Spleen (tissue), 13 donors: ENCODE measurements at places on chromosomes 5 and 9.

- no peak for DNase-seq
Measured at GRCh38 chr5:78927657-78928282, 57.3 kb downstream of the ARSB start.

DNA sequence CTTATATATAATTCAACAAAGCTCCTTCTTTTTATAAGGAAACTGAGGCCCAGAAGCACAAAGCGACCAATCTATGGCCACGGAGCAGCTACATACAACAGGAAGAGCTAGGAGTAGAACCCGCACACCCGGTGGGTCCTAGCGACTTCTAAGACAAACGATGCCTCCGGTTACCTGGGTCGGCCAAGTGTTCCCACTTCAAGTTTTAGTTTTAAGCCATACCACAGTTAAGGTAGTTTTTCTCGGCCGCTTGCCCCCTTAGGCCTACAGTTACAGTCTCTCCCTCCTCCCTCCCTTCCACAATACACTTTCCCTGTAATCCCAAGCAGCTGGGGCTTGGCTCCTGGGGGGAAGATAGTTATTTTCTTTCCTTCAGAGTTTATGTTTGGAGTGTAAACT, 533 bp downstream of the SREK1IP1 start:
- DNase-seq = peak; percentile 70

DNA sequence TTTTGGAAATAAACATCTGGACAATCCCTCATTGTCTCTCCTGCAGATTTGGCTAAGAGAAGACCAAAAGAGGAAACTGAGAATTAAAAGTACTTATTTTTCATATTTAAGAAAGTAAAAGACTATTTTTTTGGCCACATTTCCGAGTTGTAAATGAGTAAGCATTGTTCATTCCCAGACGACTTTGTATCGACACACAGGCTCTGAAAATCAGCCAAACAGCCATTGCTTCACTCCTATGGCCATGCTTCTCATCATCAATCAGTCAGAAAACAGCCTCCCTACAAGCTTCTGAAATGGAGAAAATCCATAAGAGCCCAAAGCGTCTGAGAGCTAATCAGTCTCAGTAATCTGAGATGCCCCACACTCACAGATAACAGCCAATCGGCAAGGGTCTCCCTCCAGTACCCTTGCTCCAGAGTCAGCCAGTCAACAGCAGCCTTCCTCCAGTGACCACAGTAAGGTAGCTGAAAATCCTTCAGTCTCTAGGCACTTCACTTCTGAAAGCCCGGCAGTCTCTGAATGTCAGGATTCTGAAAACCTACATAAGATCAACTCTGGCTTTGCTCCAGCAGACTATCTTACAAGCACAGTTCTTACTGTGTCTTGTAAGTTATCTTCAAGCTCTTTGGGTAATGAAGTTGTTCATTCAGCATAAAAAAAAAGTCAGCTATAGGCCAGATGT, 30.9 kb downstream of the CDO1 start:
- no peak for DNase-seq

- DNase-seq = no peak
Measured at GRCh38 chr5:135543485-135544304, 7.9 kb upstream of the NEUROG1 start.

GRCh38 chr5:88394536-88395175, 126.0 kb upstream of the TMEM161B start:
- no peak for DNase-seq

DNA sequence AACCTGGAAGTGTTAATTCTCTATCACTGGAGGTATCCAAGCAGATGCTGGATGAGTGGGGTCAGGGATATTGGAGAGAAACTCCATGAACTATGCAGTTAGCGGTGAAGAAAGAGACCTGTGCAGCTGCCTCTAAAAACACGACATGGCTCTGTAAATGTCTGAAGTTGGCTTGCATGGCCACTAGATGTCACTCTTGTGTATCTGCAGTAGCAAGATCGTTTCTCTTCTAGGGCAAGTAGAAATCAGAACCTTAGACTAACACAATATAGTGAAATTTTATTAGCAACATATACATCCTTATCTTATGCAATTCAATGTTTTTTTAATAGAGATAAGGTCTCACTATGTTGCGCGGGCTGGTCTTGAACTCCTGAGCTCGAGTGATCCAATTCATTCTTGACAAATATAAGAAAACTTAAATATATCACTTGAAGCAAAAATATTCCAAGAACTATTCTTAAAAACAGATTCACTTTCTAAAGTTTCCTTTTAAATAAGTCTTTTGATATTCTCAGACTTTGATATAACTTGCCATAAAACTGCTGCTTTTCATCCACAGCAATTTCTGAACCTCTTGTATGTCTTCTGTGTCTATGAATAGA, 2.9 kb downstream of the OR2S2 start:
- DNase-seq = no peak

DNA sequence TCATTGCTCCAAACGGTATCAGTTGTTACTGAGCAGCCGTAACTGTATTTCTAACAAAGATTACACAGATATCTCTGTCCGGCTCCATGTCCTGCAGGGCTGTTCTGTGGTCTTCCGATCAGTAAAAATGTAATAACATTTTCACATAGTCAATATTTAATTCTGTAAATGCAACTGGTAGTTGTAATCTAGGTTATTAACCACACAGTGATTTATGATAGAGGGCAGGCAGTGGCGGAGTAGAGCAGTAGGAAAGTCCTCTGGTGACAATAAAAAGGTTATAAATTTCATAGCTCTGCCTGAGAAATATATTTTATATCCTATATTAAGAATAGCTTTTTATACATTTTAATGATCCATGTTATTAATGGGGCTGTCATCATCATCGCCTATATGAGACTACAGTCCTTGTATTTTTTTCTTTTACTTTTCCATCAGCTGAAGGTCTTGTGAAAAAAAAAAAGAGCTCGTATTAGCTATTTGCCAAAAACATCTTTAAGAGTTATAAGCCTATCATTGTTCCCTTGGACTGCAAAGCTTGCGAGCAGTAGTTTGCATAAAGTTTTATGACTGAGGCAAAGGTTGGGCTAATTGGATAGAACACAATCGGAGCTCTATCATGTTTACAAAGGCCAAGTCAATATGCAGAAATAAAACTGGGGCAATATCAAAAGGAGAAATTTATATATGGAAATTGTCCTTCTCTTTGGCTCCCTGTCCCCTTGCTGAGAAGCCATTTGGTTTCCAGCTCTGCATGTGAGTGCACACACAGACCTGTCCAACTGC, 648.0 kb downstream of the IRX1 start:
- DNase-seq = no peak

DNA sequence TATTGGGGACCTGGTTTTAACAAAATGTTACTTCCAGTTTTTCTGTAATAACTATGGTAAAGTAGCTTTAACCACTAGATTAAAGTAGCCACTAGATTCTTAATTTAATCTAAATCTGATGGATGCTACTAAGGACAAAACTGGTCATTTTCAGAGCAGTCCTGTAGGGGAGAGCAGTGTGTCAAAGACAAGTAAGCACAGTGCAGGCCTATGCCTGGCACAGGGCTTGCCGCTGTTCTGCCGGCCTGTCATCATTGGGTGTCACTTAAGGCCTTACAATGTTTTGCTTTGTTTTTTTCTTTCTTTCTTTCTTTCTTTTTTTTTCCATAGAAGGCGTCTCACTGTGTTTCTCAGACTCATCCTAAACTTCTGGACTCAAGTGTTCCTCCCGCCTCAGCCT, 53.0 kb upstream of the NXNL2 start:
- no peak for DNase-seq

DNA sequence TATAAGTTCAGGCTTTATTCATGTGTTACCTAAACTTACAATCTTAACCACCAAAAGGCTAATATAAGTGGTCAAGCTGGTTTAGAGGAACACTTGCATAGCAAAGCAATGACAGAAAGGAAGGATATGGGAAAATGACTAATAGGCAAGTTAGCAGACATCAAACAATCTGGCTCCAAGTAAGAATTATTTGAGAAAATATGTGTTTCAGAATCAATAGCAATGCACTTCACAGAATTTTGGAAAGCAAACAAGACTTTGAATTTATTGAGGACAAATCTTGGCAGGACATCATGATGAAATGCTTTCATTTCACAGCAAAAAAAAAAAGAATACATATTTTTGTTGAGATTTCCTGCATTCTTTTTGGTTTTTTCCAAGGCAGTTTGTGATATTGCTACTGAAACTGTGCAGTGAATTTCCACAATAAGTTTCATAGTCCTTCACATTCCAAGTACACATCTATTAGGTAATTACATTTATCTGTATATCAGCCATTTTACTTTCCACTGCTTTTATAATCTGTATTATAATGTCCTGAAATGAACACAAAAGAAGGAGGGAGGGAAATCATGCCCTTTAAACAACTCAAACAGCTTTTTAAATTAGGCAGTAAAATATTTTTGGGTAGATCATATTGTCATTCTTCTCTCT, 417.9 kb downstream of the NR2F1-AS1 start:
- no peak for DNase-seq

GRCh38 chr5:16025681-16026080, 153.9 kb downstream of the MARCHF11 start:
- no peak for DNase-seq

DNA sequence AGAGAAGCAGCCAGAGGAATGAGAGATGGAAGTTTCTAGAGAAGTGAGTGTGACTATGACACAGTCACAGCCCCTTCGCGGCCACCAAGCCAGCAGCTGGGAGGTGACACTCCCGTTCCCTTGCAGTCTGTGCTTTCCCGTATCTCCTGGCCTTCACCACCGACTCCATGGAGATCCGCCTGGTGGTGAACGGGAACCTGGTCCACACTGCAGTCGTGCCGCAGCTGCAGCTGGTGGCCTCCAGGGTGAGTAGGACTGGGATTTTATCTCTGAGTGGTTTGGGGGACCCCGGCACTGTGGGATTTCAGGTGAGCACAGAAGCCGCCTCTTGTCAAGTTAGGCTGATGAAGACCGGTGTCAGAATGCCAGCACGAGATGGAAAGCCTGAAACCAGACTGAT, 12.1 kb upstream of the SLC2A8 start:
- DNase-seq = peak; percentile 52

GRCh38 chr9:109320331-109320741, 523 bp downstream of the EPB41L4B start:
- DNase-seq = no peak

GRCh38 chr9:77910194-77910621, 121.4 kb downstream of the GNAQ start:
- DNase-seq = no peak

- no peak for DNase-seq
Measured at GRCh38 chr5:135379046-135379654, 19.9 kb downstream of the MACROH2A1 start.

DNA sequence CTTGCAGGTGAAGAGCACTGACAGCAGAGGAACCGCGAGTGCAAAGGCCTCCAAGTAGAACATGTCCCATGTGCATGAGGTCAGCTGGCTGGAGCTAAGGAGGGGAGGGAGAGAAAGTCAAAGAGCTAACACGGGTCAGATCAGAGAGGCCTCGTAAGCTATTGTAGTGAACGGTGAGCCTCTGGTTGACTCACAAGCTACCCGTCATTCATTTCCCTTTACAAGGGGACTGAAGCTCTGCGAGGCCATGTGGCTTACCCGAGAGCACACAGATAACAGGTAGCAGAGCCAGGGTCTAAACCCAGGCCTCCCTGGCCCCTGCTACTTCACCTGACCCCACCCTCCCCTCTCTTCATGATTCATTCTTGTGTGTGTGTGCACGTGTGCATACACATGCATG, 152.7 kb upstream of the ADRA1B start:
- no peak for DNase-seq

GRCh38 chr5:174545926-174546325, 178.5 kb upstream of the MSX2 start:
- DNase-seq = no peak

GRCh38 chr9:134226221-134226930, 62.0 kb upstream of the RNU6ATAC start:
- DNase-seq = no peak

DNA sequence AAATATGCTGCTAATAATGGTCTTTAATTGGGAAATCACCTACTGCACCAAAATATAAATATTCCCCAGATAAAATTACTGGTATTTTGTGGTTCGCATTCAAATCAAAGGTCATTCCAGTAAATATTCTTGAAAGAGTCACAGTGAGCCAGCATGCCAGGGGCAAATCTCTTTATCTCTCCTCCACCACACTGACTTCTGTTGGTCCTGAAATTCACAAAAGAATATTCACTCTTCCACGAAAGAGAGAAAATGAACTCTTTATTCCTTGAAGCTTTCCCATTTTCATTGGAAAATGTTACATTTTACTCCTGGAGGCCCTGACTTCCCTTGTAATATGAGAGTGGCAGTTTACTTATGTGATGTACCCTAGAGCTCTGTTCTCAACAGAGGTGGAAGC, 39.7 kb downstream of the ZNF366 start:
- DNase-seq = no peak

- peak; percentile 67 for DNase-seq
Measured at GRCh38 chr5:141742866-141743851, 61.1 kb upstream of the ARAP3 start.

- no peak for DNase-seq
Measured at GRCh38 chr5:53257806-53258373, 148.3 kb upstream of the MOCS2 start.

DNA sequence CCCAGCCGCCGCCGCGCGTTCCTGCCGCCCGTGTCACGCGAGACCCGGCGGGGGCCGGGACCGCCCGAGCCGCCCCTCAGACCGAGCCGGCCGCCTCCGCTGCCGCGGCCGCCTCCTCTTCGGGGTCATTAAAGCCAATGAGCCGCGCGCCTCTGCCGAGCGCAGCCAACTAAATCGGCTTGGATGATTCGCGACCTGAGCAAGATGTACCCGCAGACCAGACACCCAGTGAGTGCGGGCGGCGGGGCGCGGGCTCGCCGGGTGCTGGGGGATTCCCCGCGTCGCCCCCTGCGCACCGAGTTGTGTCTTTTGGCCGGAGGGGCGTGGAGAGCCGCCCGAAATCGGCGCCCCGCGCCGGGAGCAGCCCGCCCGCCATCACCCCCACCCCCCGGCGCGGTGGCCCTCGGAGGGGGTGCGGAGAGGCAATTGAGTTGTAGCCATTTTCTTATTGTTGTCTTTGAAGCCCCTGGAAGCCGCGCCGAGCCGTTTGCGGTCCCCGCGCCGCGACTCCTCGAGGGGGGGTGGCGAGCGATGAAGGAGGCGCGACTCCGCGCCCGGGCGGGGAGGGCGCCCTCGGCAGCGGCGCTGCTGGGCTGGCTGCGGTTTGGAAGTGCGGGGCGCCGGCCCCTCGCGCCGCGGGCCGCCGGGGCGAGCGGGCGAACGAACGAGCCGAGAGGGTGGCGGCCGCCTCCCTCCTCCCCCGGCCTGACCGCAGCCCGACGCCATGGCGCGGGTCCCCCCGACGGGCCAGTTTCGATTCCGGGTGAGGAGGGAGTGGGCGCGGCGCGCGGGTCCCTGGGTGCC, 1.0 kb downstream of the TLE4 start:
- peak; percentile 95 for DNase-seq

GRCh38 chr5:144566747-144567420, 396.2 kb downstream of the KCTD16 start:
- DNase-seq = no peak
